ENCODE measurements at places on chromosomes 13 and 19.
A peak's percentile ranks its signal among the peaks of the same experiment; 100 is the strongest.

DNA sequence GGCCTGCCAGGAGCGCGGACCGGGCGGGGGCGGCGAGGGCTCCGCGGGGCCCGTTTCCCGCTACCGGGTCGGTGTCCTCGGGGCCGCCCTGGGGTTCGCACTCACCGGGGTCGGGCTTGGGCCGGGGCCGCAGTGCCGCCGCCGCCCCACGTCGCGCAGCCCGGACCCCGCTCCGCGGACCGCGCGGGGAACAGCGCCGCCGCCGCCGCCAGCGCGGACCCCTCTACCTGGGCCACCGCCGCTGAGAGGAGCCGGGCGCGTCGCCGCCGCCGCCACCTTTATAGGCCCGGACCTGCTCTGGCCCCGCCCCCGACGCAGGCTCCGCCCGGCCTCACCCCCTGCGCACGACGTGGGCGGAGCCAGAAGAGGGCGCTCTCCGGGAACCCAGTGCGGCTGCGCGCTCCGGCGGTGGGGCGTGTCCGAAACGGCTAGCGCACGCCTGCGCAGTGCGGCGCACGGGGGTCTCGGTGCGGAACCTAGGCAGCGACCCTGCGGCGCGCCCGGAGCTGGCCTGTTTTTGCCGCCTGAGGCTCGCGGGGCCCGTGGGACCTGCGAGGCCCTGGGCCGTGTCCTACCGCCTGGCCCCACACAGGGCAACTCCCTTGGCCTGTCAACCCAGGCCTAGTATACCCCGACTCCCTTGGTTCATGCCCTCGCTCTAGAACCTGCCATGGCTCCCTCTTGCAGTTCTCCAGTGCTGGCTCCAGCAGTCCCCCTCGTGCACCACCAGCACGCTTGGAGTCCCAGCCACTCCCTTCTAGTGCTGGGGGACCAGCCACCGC is at the start of gene MKNK2:
TSS of gene MKNK2 (minus strand) at position 254 of the 782 bp plus-strand sequence. CDS start 393 bp downstream, outside the sequence.
- peak; percentile 13 for DNase-seq

DNA sequence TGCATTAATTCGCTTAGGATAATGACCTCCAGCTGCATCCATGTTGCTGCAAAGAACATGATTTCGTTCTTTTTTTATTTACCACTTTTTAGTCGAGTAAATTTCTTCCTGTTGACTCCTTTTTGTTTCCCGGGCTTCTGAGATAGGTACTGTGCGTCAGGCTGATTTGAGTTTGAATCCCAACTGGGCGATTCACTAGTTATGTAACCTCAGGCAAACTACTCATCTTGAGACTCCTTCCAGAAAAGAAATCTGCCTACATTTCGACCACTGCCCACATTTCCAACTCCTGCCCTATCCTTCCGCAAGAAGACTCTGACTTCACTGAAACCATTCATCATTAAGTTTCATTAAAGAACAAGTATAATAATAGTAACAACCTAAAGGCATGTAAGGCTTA is 8.2 kb downstream of the SCEL start:
- no peak for DNase-seq

DNA sequence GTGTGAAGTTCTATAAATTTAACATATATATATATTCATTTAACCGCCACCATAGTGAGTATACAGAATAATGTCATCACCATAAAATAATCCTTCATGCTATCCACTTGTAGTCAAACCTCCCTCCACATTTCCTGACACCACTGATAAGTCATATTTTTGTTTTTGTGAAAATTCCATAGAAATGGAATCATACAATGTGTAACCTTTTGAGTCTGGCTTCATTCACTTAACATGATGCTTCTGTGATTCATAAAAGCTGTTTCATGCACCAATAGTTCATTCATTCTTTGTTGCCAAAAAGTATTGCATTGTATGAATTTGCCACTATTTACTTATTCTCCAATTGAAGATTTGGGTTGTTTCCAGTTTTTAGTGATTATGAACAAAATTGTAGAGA is 497.5 kb upstream of the PCDH20 start:
- DNase-seq, result no peak

GRCh38 chr13:92379371-92379770 is 847.2 kb upstream of the GPC6 start:
- no peak for DNase-seq

GRCh38 chr13:49436890-49437289 is 7.0 kb downstream of the CAB39L start:
- DNase-seq, result no peak

GRCh38 chr19:492091-492531 is 4.2 kb upstream of the MADCAM1 start:
- DNase-seq, result no peak

DNA sequence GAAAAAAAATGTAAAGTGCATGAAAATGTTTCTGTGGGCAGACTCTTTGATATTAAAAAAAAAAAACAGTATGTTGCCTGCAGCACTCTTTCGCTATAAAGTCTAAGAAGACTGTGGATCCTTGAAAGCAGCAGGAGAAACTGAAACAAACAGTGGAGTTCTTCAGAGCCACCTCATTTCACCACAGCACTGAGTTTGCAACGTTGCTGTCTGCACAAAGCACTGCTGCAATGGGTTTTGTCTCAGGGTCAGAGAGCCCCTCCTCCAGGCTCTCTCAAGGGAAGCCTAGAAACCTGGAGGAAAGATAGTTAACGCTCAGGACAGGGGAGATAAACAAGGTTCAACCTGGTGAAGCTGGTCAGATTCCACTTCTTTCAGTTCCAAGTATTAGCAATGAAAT is 248.7 kb downstream of the EFNB2 start:
- DNase-seq, result no peak

DNA sequence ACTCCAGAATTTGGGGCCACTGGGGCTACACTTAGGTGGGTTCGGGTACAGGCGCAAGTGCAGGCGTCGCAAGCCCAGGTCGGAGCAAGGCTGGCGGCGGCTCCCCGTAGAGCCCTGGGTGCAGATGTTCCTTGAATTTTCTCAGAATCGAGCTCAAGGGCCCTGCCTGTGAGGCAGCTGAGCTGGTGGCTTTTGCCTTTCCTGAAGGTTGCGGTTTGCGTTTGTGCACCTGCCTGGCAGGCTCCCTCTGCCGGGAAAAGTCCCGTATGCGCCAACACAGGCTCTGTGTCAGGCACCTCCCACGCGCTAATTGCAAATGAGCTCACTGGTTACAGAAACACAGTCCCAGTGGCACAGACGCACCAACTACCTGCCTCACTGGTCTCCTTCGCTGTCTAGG is 5.9 kb downstream of the DOHH start:
- DNase-seq, result no peak

Data from NCI-H1436 treated with DMSO at 0.1 percent for 48 hours (cell line).